ENCODE measurements at places on chromosomes 5 and 9. TPM values are rescaled to one million over a fixed set of nuclear protein-coding genes. Genes with fewer than 3 reads are reported as not detected.

- DNase-seq: no peak
These were observed 86.0 kb downstream of the ANGPTL2 start for GRCh38 chr9:127036437-127036836.

- DNase-seq: no peak
These were observed 294.8 kb downstream of the KCTD16 start for GRCh38 chr5:144465441-144465840.

GRCh38 chr5:151805414-151806223, 33.9 kb downstream of the G3BP1 start:
- no peak for DNase-seq

DNA sequence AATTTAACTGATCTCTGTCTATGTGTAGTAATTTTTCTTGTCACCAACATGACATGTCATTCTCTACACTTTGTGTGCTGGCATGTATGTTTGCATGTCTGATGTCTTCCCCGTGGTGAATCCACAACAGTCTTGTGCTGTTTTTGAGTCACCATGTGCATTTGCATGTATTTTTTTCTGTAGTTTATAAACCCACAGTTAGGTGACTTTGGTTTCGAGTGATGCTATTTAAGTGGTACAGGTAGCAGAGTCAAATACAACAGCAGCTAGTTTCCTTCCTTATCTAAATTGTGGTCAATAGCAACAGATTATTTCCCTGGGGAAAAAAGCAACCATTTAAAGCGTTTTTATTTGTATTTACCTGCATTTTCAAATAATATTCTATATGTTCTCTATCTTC, 89.9 kb upstream of the FSD1L start:
- peak; percentile 47 for DNase-seq

GRCh38 chr9:127181315-127181580, 58.8 kb upstream of the ANGPTL2 start:
- DNase-seq: no peak

- DNase-seq: no peak
These were observed 60.9 kb downstream of the YTHDC2 start for GRCh38 chr5:113574417-113574816.

- DNase-seq: no peak
These were observed 16.9 kb downstream of the GADD45G start for GRCh38 chr9:89621676-89622075.

- no peak for DNase-seq
These were observed 66.6 kb upstream of the PPP1R26 start for GRCh38 chr9:135413086-135413375.

DNA sequence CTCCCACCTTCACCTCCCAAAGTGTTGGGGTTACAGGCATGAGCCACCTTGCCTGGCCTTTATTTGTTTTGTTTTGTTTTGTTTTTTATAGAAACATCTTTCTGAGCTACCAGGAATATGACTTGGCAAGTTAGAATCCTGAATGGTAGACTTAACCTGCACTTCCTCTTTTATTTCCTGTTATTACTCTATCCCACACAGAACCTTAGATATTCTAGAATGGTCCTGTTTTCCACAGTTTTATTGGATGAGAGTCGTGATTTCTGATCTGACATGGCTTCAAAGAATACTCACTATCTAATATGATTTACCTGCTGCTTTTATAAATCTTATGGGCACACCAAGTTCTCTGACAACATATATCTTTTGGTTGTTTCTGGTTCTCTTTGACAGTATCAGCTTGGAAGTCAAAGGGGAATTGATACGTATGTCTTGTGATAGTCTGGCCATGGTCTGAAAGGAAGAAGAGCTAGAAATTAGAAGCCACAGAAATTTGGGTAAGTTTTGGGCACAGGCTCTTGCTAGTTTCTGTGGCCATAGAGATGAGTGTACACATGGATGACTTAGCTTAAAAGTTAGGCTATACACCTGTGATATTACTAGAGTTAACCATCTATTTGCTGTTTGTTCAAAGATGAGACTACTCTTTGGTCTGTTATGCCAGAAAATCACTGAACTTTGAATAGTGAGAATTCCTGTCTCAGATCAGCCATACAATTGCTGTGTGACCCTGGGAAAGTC, 4.7 kb upstream of the PANK3 start:
- no peak for DNase-seq

The SHROOM1 gene
- total RNA-seq: 2.4 TPM

The GABRA6 gene
- total RNA-seq: not detected

The PTCD2 gene
- 17.9 TPM for total RNA-seq

The PIP5K1B gene
- 10.7 TPM for total RNA-seq

The C5orf34 gene
- 28.7 TPM for total RNA-seq
